ENCODE measurements at places on chromosomes 16 and 17.

DNA sequence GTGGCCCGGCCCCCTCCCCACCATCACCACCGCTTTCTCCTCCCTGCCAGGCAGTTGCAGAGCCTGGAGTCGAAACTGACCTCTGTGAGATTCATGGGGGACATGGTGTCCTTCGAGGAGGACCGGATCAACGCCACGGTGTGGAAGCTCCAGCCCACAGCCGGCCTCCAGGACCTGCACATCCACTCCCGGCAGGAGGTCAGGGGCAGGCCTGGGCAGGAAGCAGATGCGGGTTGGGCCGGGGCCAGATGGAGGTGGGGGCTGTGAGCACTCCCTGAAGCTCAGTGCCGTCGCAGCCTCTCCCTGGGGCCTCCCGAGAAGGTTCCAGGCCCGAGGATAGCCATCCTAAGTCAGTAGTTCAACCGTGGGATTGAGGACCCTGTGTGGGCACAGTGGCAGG lies 14.2 kb upstream of the ADGRG3 start:
- peaks cover 40% of the 10 kb centered on the region for H3K36me3 ChIP-seq
- H3K4me1 ChIP-seq: peaks cover 19% of the 10 kb centered on the region
- DNase-seq: no peak
- no peak overlapping the region for H3K27ac ChIP-seq

- DNase-seq: no peak
- H3K27me3 ChIP-seq: peaks cover 61% of the 10 kb centered on the region
- H3K4me3 ChIP-seq: no peak overlapping the region
- H3K27ac ChIP-seq: no peak overlapping the region
Observed at GRCh38 chr17:29004081-29004692, 1.6 kb downstream of the SEZ6 start.

DNA sequence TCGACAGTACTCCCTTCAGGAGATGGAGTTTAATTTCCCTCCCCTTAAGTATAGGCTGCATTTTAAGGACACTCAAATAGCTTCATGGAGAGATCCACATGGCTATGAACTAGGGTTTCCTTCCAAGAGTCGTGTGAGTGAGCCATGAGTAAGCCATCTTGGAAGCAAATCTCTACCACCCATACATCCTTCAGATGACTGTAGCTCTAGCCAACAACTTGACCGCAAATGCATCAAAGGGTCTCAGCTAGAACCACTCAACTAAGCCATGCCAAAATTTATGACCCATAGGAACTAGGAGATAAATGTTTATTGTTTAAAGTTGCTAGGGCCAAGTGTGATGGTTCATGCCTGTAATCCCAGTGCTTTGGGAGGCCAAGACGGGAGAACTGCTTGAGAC lies 43.4 kb downstream of the METTL16 start:
- peaks cover 12% of the 10 kb centered on the region for H3K36me3 ChIP-seq
- H3K4me1 ChIP-seq: no peaks in the 10 kb centered on the region
- H3K4me3 ChIP-seq: no peak overlapping the region
- no peaks in the 10 kb centered on the region for H3K27me3 ChIP-seq
- H3K27ac ChIP-seq: no peak overlapping the region

DNA sequence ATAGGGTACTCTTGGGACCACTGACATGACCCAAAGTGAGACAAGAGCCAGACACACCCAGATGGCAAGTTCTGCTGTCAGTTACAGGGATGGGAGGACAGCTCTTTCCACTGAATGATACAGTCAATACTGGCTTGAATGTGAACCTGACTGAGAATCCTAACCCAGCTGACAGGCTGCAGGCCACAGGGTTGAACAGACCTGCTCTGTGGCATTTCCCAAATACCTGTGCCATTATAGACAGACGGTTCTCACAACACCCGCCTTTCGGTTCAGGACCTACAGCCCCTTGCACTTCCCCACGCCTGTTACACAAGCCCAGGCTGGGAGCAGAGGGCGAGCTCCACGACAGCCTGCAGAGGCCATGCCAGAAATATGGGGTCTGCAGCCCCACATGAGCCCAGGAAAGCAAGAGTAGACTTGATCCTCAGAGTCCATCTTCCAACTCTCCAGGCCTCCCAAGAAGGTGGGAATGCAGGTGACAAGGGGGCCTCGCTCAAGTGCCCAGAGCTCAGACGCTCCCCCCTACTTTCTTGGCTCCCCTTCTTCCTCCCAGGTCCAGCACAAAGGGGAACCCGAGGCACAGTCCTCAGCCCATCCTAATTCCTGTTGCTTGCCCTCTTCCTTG lies 314.3 kb downstream of the SOX9 start:
- no peak for DNase-seq
- no peak overlapping the region for H3K27ac ChIP-seq
- peaks cover 2% of the 10 kb centered on the region for H3K36me3 ChIP-seq
- no peaks in the 10 kb centered on the region for H3K27me3 ChIP-seq
- peaks cover 24% of the 10 kb centered on the region for H3K4me1 ChIP-seq
- no peak overlapping the region for H3K4me3 ChIP-seq

GRCh38 chr17:46043606-46044005 lies 44.6 kb downstream of the STH start:
- no peak overlapping the region for H3K27ac ChIP-seq
- H3K4me3 ChIP-seq: no peak overlapping the region
- no peaks in the 10 kb centered on the region for H3K4me1 ChIP-seq
- peaks cover 35% of the 10 kb centered on the region for H3K36me3 ChIP-seq
- no peaks in the 10 kb centered on the region for H3K27me3 ChIP-seq

GRCh38 chr16:55476625-55477533 lies 2.1 kb upstream of the MMP2 start:
- DNase-seq: no peak
- no peaks in the 10 kb centered on the region for H3K36me3 ChIP-seq
- H3K4me1 ChIP-seq: peaks cover 22% of the 10 kb centered on the region
- no peaks in the 10 kb centered on the region for H3K27me3 ChIP-seq

DNA sequence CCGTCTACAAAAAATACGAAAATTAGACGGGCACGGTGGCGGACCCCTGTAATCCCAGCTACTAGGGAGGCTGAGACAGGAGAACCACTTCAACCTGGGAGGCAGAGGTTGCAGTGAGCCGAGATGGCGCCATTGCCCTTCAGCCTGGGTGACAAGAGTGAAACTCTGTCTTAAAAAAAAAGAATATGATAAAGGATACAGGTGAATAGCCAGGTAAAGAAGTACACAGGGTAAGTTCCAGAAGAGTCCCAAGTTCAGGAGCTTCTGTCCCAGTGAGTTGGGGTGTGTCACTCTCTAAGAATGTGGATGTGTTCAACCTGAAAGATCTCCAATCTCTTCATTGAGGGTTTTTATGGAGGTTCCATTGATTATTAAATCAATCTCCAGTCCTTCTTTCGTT lies 6.8 kb downstream of the TMC5 start:
- no peaks in the 10 kb centered on the region for H3K27me3 ChIP-seq
- H3K4me1 ChIP-seq: no peaks in the 10 kb centered on the region
- no peak overlapping the region for H3K4me3 ChIP-seq

DNA sequence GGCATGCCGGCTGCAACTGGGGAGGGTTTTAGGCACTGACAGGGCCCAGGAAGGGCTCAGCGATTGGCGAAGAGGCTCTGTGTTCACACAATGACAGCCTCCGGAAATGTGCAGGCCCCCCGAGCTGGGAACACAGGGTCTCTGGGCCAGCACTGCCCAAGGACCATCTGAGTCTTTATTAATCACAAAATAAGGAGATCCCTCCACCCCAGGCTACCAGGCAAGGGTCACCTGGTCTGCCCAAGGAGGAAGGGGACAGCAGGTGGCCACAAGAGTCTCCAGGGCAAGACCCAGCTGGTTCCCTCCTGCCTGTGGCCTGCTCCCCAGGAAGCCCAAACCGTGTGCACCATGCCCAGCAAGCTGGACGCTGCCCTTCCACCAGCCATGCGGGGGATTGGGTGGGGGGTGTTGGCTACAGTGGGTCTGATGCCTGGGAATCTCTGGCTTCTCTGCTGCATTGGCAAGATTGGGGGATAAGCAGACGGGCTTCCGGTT lies 52.1 kb upstream of the TNRC6C start:
- H3K27me3 ChIP-seq: peaks cover 41% of the 10 kb centered on the region
- no peak for DNase-seq
- no peaks in the 10 kb centered on the region for H3K4me1 ChIP-seq

DNA sequence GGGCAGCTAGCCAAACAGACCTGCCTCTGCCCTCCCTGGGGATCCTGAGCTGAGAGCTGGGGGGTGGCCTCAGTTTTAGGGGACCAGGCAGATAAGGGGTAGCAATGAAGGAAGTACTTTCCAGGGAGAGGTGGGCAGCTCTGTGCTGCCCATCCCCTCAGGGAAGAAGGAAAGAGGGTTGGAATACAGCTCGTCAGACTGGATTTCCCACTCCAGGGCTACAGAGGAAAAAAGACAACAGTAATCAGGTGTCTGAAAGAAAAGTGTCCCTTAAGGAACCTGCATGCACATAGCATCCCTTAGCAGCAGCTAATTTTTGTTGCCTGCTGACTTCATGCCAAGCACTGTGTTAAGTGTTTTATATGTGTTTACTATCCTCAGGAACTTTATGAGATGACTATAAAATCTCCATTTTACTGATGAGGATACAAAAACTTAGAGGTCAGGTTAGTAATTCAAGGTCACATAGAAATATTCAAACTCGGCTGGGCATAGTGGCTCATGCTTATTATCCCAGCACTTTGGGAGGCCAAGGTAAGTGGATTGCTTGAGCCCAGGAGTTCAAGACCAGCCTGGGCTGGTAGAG lies 3.2 kb upstream of the MRPL58 start:
- peaks cover 21% of the 10 kb centered on the region for H3K4me1 ChIP-seq
- no peak overlapping the region for H3K4me3 ChIP-seq
- no peak overlapping the region for H3K27ac ChIP-seq

- DNase-seq: no peak
- H3K27me3 ChIP-seq: peaks cover 26% of the 10 kb centered on the region
- H3K27ac ChIP-seq: peak overlapping the region; percentile 42
Observed at GRCh38 chr17:7715936-7716886, 1.3 kb upstream of the DNAH2 start.

DNA sequence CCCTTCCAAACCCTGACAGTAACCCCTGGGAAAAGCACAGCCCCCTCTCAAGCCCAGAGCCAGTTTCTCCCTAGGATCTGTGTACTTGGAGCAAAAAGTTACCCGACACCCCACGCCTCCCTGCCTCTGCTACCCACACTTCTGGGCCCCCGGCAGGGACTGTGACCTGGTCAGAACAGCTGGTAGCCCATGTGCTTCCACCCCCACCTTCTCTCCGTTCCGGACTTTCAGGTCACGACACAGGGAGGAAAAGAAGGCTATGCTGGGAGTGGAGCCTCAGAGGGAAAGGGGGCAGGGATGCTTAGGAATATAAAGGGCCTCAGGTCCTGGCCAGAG lies 6.4 kb downstream of the PPY start:
- H3K27me3 ChIP-seq: peaks cover 11% of the 10 kb centered on the region
- DNase-seq: no peak
- H3K27ac ChIP-seq: no peak overlapping the region
- H3K4me3 ChIP-seq: no peak overlapping the region

DNA sequence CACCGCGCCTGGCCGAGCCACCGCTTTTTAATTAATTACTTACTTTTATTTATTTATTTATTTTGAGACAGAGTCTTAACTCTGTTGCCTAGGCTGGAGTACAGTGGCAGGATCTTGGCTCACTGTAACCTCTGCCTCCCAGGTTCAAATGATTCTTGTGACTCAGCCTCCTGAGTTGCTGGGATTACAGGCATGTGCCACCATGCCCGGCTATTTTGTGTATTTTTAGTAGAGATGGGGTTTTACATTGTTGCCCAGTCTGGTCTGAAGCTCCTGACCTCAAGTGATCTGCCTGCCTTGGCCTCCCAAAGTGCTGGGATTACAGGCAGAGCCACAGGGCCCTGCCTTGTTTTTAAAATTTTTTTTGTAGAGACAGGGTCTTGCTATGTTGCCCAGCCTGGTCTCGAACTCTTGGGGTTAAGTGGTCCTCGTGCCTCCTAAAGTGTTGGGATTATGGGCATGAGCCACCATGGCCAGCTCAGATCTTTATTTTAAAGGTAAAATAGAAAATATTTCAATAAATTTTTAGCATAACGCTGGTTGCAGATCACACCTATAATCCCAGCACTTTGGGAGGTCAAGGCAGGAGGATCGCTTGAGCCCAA lies 18.3 kb upstream of the NUDT16L1 start:
- H3K4me3 ChIP-seq: no peak overlapping the region
- H3K27ac ChIP-seq: no peak overlapping the region
- no peaks in the 10 kb centered on the region for H3K36me3 ChIP-seq
- H3K27me3 ChIP-seq: no peaks in the 10 kb centered on the region
- DNase-seq: no peak

- no peak overlapping the region for H3K4me3 ChIP-seq
- no peaks in the 10 kb centered on the region for H3K36me3 ChIP-seq
- peaks cover 37% of the 10 kb centered on the region for H3K4me1 ChIP-seq
- no peaks in the 10 kb centered on the region for H3K27me3 ChIP-seq
Observed at GRCh38 chr16:11354733-11355574, 9.7 kb downstream of the RMI2 start.

GRCh38 chr17:13557077-13557476 lies 44.7 kb downstream of the HS3ST3A1 start:
- H3K27ac ChIP-seq: no peak overlapping the region
- H3K4me1 ChIP-seq: no peaks in the 10 kb centered on the region
- H3K27me3 ChIP-seq: no peaks in the 10 kb centered on the region

GRCh38 chr16:85527042-85527766 lies 85.9 kb upstream of the GSE1 start:
- no peak overlapping the region for H3K27ac ChIP-seq
- no peak overlapping the region for H3K4me3 ChIP-seq
- no peaks in the 10 kb centered on the region for H3K36me3 ChIP-seq

- no peaks in the 10 kb centered on the region for H3K36me3 ChIP-seq
- H3K4me1 ChIP-seq: no peaks in the 10 kb centered on the region
- no peak overlapping the region for H3K4me3 ChIP-seq
- DNase-seq: no peak
- no peak overlapping the region for H3K27ac ChIP-seq
Observed at GRCh38 chr16:27378871-27379481, 23.0 kb upstream of the IL21R start.

GRCh38 chr17:79415365-79415764 lies 195.5 kb downstream of the RBFOX3 start:
- H3K36me3 ChIP-seq: no peaks in the 10 kb centered on the region
- no peak overlapping the region for H3K4me3 ChIP-seq
- no peaks in the 10 kb centered on the region for H3K4me1 ChIP-seq
- H3K27me3 ChIP-seq: peaks cover 35% of the 10 kb centered on the region

DNA sequence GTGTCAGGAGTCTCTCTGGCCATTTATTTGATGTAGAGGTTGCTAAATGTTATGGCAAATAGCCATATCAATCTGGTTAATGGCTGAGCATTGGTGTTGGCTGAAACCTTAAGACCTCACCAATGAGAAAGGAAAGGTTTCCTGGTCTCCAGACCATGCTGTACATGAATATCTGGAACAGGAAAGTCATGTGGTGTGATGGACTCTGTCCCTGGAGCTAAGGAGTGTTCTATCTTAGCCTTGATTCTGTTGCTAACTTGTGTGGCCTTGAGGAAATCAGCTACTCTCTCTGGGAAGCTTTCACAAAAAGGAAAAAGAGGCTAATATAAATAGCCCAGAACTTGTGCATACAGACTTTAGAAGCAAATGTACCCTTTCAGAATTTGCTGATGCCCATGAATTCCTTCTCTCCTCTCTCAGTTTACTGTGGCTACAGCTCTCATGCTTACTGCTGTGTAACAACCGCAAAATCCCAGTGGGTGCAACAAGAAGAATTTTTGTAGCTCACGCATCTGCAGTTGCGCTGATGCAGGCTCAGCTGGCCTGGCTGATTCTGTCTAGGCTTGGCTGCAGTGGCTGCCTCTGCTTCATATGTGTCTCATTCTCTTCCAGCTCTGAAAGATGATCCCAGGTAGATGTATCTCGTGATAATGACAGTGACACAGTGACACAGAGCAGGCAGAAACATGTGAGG lies 287.5 kb downstream of the NPIPA8 start:
- no peak for DNase-seq
- no peaks in the 10 kb centered on the region for H3K27me3 ChIP-seq
- H3K4me3 ChIP-seq: no peak overlapping the region
- H3K36me3 ChIP-seq: no peaks in the 10 kb centered on the region
- no peaks in the 10 kb centered on the region for H3K4me1 ChIP-seq

- no peaks in the 10 kb centered on the region for H3K27me3 ChIP-seq
- H3K4me3 ChIP-seq: no peak overlapping the region
- H3K4me1 ChIP-seq: no peaks in the 10 kb centered on the region
- H3K27ac ChIP-seq: no peak overlapping the region
Observed at GRCh38 chr16:74201576-74201975, 95.0 kb upstream of the PSMD7 start.
